Caki2 (cell line): ENCODE measurements at places on chromosomes 1 and 21.

GRCh38 chr1:70220517-70221237 is 503 bp upstream of the SRSF11 start:
- DNase-seq, result no peak

DNA sequence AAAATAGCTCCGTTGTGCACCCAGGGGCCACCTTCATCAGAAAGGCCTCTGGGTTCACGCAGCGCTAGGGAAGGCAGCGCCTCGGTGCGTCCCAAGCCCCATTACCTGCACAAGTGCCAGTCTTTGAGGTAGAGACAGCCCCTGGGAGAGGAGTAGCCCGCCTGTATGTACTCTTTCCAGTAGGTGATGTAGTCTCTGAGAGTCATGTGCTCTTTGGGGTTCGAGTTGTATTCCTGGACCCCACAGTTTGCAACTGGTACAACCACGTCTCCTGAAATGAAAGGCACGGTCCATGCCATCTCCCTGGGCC is 601 bp downstream of the JMJD4 start:
- no peak for DNase-seq

DNA sequence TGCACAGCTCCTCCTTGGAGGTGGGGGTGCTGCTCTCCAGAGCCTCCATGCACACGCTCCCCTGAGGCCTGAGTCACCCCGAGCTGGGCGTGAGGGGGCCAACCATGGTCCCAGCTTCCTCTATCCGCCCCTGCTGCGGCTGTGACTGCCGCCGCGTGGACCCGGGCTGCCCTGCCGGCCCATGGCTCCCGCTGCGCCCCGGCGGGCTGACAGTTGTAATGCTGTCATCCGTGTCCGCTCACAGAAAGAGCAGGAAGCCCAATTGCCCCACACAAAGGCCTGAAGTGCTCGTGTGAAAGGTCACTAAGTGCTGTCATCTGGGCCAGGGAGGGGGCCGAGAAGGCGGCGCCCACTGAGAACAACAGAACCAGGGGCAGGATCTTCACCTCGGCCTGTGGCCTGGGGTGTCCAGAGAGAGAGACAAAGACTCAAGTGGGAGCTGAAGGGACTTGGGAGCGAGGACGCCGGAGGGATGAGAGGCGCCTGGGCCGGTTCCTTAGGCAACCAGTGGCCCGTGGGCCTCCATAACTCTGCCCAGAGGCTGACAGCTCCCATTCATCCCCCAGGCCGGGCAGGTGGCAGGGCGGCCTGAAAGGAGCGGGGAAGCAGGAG is 31.5 kb downstream of the OLIG1 start:
- no peak for DNase-seq

DNA sequence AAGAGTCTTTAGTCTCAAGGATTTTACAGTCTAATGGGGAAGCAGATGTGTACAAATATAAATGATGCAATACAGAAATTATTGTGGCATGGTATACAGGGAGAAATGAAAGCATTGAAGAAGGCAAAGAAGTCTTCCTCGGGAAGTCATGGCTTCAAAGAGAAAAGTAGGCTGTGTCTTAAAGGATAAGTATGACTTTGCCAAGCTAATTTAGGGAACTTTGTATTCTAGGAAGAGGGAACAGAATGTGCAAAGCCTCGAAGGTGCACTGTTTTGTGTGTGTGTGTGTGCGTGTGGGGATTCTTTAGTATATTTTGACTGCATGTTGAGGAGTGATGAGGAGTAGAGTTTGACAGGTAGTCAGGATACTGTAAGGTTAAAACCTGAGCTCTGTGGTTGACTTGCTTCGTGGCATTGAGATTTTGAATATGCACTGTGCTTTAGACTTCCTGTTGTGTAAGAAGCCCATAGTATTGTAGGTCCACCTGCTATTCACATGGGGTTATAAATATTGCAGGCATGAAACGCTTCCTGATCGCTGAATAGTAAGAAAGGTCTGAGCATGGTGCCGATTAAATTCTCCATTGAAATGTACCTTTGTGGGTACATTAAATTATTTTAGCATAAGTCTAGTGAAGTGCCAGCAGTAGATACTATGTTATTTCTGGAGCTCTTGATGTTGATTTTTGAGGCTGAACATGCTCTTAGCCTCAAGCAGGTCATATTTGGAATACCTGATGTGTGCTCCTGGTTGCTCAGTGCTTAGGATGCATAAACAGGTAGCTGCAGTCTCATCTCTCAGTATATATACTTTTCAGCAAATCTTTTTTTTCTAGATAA is 8.0 kb downstream of the SMAP2 start:
- no peak for DNase-seq

DNA sequence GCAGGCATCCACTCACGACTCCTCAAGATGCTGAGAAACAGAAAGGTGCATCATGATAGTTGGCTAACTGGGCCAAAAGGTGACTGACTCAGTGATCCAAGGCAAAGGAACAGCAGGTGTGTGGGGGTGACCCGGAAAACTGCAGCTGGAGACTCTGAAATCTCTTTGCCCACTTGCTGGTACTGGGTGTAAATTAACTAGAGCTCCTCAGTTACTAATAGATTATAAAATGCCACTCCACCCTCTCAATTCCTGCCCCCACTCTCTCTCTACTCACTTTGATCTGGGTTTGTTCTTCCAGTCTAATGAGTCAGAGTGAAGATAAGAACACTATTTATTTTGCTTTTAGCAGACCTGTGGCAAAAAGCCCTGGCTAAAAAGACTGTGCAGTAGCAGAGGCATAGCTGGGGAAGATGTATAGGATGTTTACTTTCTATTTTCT is 7.2 kb upstream of the PIGC start:
- peak; percentile 86 for DNase-seq

DNA sequence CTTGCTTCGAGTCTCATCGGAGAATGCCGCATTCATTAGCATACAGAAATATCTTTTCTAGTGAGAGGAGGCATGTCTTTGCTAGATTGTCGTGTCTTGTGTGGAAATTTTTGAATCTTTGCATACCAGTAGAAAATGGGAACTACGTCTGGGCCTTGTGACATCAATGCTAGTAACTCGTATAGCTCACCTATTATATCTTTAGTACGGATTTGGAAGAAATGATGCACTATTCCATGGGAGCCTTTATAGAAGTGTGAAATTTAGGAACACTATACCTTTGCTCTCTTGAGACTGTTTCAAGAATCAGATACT is 835 bp downstream of the UHMK1 start:
- no peak for DNase-seq

GRCh38 chr1:27348861-27349783 is 7.3 kb downstream of the SYTL1 start:
- peak; percentile 39 for DNase-seq

GRCh38 chr21:17688912-17689874 is 76.5 kb upstream of the BTG3 start:
- peak; percentile 89 for DNase-seq

GRCh38 chr1:167145965-167146364 is 52.1 kb downstream of the STYXL2 start:
- DNase-seq, result no peak

- no peak for DNase-seq
These were observed 41.0 kb downstream of the ATP2B4 start for GRCh38 chr1:203667616-203668015.

DNA sequence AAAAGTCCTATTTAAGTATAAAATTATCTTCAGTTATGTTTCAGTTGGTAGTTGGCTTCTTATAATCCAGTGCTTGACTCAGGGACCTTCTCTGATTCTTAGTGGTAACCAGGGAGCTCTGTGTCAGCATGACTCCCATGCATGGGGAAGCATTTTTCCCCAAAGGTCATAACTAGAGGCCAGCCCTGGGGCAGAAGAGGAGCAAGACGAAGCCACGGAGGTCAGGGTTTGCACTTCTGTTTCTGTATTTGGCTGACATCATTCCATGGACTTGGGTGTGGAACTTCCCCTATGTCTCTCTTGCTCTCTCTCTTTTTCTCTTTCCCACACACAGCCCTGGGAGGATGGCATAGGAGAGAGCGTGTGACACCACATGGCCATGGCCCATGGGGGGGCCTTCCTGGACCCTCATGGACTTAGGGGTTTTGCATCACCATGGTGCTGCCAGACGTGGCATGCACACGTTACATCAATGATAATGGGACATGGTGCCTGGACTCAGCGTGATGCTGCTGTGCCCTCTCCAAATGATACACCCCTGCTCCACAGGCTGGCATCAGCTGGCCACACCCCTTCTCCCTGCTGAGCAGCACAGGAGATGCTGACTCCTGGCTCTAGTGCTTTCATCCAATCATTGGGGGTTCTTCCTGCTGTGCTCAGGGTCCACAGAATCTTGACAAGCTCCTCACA is 260.5 kb downstream of the KCNJ6 start:
- DNase-seq, result no peak

- DNase-seq, result no peak
These were observed 8.9 kb downstream of the DCLRE1B start for GRCh38 chr1:113913887-113914664.
